ENCODE measurements at places on chromosomes 4 and X.

GRCh38 chr4:180539284-180539683, 1703.9 kb upstream of the TENM3 start:
- no peak for DNase-seq

- no peak for DNase-seq
These were observed 90.5 kb upstream of the CCDC160 start for GRCh38 chrX:134146493-134146892.

DNA sequence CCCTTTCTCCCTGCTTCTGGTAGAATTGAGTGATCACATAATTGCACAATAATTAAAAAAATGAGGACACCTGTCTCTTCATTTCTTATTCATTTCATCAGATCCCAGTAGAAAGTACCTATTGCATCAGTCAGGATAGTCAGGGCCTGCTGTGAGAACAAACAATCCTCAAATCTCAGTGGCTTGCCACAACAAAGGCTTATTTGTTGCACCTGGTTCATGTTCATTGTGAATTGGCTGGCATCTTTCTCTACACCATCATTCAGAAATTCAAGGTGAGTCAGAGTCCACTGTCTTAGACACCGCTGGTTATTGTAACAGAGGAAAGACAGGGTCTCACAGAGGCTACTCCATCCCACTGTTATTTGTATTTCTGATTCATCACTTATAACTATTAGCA, 409.8 kb downstream of the STIM2 start:
- no peak for DNase-seq

GRCh38 chr4:27692158-27692557, 831.5 kb downstream of the STIM2 start:
- DNase-seq, result peak; percentile 12

DNA sequence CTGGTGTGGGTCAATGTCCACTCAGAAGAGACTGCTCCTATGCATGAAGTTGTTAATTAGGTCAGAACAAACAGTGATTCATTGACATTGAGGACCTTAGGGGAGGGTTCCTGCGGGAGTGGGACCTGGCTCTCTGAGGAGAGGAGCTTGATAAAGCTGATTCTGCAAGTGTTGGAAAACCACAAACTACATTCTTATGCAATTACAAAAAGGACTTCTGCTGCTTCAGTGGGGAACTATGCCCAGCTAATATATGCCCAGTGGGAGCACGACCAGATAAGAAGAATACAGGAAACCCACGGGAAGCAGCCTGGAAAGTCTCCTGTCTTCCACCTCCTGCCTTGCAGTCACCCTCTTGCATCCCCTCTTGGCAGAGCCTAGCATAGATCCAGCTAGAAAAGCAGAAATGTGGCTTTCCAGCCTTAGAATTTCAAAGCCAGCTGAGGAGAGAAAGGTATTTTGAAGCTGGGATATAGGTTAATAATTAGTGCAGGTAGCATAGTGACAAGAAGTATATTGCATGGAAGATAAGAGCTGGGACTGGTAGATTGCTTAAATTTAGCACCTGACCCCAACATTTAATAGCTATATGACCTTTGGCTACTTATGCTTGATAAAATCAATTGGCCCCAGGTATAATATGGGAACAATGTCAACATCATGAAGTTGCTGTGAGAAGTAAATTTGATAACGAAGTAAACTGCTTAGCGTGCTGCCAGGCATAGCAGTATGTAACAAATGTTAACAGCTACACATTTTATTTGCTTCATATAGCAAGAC, 34.9 kb upstream of the UGT8 start:
- no peak for DNase-seq

DNA sequence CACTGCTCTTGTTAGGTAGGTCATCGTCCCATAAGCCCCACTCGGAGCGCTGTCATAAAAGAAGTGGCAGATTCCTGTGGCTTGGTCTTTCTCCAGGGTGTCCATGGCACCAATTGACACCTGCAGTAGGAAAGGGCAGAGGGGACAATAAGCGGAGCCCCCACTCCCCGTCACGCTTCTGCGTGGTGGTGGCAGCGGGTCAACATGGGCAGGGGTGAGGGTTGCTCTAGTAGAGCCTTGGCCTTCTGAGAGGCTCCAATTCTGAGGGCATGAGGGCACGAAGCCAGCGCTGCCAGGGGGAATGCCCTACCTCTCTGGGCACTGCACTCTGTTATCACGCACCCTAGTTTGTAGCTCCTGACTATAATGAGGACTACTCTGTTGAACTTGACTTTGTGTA, 90.4 kb downstream of the PHKA2 start:
- no peak for DNase-seq

GRCh38 chr4:52825460-52826090, 36.5 kb upstream of the RASL11B start:
- no peak for DNase-seq

DNA sequence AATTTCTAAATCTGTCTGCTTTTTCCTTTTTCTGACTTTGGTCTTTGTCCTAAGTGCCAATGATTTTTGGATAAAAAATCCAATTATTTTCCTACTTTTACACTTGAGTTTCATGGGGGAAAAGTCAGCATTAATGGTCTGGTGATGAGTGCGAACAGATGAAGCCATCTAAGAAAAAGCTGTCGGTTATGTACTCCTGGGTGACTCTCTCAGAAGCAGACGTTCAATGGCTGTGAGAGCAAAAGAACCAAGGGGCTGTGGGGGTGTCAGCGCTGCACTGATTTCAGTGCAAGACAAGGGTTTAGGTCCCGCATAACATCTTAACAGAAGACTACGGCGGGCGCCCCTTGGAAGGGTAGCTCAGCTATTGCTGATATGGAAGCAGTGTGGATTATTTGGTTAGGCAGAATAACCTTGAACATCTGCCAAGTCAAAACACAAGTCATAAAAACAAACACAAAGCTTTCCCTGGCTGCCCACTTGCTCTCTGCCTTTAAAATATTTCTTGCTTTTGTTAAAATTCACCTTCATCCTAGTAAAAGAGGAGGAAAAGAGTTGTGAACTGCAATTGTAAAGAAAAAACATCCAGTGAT, 240.5 kb downstream of the MAML3 start:
- DNase-seq, result peak; percentile 79

DNA sequence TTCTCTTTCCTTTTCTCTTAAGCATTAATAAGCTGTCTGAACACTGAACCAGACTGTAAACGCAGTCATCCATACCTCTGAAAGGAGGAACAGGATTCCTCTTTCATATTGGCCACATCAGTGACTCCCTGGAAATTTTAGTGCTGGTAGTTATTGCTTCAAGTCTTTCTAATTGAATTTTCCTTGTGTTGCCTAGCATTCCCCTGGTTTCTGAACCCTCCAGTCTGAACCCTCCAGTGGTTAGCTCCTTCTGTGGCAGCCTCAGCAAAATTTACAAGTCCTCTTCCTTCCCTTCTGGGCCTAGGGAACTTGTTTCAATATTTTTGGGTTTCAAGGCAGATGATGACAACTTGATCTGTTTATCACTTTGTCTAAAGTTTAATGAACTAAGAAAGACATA, 7.9 kb downstream of the SPARCL1 start:
- DNase-seq, result no peak

- DNase-seq, result no peak
These were observed 28.7 kb downstream of the MAPK10 start for GRCh38 chr4:86330961-86331742.

GRCh38 chr4:183823434-183823833, 81.7 kb upstream of the STOX2 start:
- no peak for DNase-seq

DNA sequence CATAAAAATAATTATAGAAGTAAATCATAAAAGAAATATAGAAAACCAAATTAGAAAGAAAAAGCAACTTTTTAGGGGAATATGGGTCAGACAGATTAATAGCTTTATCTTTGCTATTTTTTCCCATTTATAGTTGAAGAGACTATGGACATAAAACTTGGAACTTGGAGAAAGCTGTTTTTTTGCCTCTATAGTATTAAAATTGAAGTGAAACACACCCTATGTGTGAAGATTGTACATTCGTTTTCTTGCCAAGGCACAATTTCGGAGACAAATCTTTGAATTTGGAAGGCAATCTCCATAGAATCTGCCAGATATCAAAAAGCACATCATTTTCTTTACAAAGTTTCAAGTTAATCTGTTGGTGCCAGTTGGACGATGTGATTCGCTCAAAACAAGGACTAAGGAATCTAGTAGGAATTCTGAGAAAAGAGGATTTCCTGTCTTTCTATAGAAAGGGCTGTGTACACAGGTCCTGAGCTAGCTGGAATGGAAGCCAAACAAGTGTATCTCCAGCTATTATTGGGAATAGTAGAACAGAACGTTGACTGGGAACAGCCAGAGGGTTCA, 156.3 kb downstream of the SLC7A11 start:
- DNase-seq, result peak; percentile 53

DNA sequence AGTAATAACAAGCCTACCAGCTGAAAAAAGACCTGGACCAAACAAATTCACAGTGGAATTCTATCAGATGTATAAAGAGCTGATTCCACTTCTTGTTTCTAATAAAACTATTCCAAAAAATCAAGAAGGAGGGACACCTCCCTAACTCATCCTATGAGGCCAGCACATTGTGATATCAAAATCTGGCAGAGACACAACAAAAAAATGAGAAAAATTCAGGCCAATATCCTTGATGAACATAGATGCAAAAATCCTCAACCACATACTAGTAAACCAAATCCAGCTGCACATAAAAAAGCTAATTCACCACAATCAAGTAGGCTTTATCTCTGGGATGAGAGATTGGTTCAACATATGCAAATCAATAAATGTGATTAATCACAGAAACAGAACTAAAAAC, 147.9 kb upstream of the NEIL3 start:
- no peak for DNase-seq

- no peak for DNase-seq
These were observed 142.7 kb downstream of the TENM3 start for GRCh38 chr4:182385897-182386296.

- DNase-seq, result no peak
These were observed 11.3 kb downstream of the TDO2 start for GRCh38 chr4:155914782-155915181.

- no peak for DNase-seq
These were observed 65.7 kb upstream of the CITED1 start for GRCh38 chrX:72371405-72371804.

GRCh38 chr4:42401171-42401570, 3.9 kb downstream of the SHISA3 start:
- no peak for DNase-seq

GRCh38 chr4:155780775-155781174, 22.0 kb downstream of the GUCY1B1 start:
- DNase-seq, result no peak

GRCh38 chrX:20511792-20512191, 245.1 kb upstream of the RPS6KA3 start:
- DNase-seq, result no peak

GRCh38 chr4:145681956-145682355, 2.0 kb downstream of the C4orf51 start:
- no peak for DNase-seq

DNA sequence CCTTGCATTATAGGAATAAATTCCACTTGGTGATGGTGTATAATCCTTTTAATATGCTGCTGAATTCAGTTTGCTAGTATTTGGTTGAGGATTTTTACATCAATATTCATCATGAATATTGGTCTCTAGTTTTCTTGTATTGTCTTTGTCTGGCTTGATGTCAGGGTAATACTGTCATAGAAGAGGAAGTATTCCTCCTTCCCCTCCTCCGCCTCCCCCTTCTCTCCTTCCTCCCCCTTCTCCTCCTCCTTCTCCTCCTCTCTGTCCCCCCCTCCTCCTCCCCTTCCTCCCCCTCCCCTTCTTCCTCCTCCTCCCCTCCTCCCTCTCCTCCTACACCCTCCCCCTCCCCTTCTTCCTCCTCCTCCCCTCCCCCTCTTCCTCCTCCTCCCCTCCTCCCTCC, 65.8 kb downstream of the RGS12 start:
- no peak for DNase-seq

GRCh38 chr4:80142394-80143306, 54.7 kb upstream of the PRDM8 start:
- peak; percentile 48 for DNase-seq

DNA sequence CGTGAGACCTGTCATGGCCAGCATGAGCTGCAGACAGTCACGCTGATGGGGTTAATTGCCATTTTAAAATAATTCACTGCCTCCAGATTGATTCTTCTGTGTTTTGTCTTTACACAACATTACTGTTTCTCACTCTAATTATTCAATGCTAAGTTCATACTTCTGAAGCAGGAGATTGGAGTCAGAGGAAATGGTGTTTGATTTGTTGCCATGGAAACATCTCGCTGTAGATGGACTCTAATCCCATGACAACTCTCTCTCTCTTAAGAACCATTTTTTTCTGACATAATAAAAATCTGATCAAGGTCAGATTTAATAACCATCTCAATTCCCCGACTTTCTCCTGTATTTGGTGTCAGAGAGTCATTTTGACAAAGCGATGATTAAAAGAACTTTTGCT, 209.0 kb downstream of the IDS start:
- DNase-seq, result no peak

GRCh38 chrX:49308604-49309269, 5.3 kb downstream of the GAGE10 start:
- no peak for DNase-seq

- no peak for DNase-seq
These were observed 40.9 kb upstream of the NYX start for GRCh38 chrX:41406201-41406600.

GRCh38 chr4:23973308-23973855, 83.5 kb upstream of the PPARGC1A start:
- DNase-seq, result no peak

DNA sequence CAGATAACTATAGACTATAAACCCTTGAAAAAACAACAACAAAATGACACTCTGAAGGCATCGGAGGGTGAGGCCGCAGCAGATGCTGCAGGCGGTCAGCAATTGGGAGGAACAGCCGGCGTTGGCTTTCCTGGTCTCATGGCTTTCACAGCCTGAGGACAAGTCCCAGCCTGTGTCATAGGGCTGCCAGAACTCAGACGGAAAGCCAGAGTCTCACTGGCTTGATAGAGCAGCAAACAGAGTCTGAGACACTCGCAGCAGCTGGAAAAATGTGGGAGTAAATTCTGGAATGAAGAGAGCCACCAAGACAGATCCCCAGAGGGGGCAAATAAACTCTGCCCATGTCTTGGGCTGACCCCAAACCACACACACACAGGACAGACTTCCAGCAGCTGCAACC, 86.3 kb downstream of the PPP2R2C start:
- DNase-seq, result no peak

GRCh38 chr4:41358647-41359421, 102.1 kb downstream of the UCHL1 start:
- no peak for DNase-seq

- DNase-seq, result no peak
These were observed 229.2 kb downstream of the FRAS1 start for GRCh38 chr4:78286281-78286680.

- DNase-seq, result no peak
These were observed 61.8 kb downstream of the BRWD3 start for GRCh38 chrX:80747832-80748231.

GRCh38 chr4:152500275-152500674, 35.6 kb downstream of the FBXW7 start:
- DNase-seq, result no peak

DNA sequence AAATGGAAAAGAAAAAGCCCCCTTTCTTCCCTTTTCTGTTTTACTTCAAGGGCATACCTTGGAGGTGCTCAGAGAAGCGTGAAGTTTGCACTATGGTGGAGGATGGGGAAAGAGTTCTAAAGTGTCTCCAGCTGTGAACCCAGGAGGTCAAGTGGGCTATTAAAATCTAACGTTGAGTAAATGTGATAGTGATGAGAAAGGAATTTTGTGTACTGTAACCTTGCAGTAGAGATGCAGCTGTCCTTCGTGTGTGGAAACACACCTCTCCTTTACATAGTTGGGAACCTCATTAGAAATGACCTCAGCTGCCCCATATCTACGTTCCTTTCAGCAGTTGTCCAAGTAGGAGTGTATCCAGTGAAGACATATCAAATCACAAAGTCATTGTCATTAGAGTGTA, 26.5 kb downstream of the ADH5 start:
- no peak for DNase-seq

- DNase-seq, result no peak
These were observed 7.4 kb downstream of the WDR44 start for GRCh38 chrX:118353081-118353850.

Measured in dermis microvascular lymphatic vessel endothelial cell (primary cell).